Activated T-cell treated with anti-CD3 and anti-CD28 coated beads, Interleukin-2, amount 50 U/mL, for 4 hours (primary cell): ENCODE measurements at places on chromosomes 13 and 19. TPM values are rescaled to one million over a fixed set of nuclear protein-coding genes. Genes with fewer than 3 reads are reported as not detected.

DNA sequence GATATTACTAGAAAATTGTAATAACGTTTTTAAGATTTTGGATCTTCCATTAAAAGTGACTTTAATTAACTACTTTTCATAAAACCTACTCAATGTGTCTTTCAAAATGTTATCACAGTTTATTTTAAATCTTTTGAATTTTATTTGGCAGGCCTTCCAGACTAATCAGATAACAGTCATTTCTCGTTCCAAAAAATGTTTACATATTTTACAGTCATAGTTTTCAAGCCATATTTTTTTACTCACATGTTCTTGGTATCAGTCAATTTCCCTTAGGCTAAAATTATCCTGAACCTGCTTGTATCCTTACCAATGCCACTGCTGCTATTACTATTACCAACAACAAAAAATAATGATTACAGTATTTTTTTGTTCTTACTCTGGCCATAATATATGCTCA, 1783.5 kb downstream of the SLITRK5 start:
- DNase-seq: no peak

GRCh38 chr19:47172666-47173455, 42.2 kb downstream of the SAE1 start:
- no peak for DNase-seq

DNA sequence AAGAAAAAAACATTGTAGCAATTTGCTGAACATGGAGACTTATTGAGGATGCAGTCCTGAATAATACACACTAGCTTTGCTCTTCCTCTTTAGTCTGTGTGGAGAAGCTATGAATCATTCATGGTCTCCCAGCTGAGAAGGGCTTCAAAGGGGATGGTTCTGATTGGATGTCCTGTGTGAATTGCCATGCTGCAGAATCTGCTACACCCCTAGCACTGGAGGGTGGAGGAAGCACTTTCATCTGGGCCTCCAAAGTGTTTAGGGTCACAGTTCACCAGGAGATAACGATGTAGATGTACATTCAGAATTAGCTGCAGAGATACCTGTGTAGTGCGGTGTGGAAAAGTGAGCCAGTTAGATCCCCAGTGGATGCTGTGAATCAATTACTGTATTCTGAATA, 321.1 kb upstream of the EDNRB start:
- DNase-seq: no peak

- no peak for DNase-seq
Measured at GRCh38 chr13:112261924-112262323, 114.2 kb upstream of the SPACA7 start.

DNA sequence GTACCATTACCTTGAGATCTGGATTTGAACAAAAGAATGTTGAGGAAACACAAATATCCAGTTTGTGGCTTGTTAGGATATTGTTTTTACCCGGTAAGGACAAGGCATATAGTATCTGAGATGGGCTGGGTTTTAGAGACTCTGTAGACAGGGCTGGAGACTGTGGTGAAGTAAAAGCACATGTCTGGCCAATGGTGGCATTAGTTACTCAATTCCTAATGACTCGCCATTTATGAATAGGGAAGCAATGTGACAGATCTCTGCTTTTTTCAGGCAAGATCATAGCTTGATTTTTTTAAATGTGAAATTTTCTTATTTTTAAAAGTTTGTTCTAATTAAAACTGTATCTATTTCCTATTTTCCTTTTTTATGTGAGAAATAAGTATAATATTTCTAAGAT, 371.1 kb upstream of the SPRY2 start:
- DNase-seq: no peak

GRCh38 chr19:31838163-31838815, 489.1 kb upstream of the TSHZ3 start:
- no peak for DNase-seq

LILRB3 gene
- total RNA-seq: not detected

BEST2 gene
- total RNA-seq: not detected

KANK3 gene
- 0.43 TPM for total RNA-seq
